NCI-H446 treated with DMSO at 0.1 percent for 48 hours (cell line): ENCODE measurements at places on chromosomes 4 and X.
A peak's percentile ranks its signal among the peaks of the same experiment; 100 is the strongest.

DNA sequence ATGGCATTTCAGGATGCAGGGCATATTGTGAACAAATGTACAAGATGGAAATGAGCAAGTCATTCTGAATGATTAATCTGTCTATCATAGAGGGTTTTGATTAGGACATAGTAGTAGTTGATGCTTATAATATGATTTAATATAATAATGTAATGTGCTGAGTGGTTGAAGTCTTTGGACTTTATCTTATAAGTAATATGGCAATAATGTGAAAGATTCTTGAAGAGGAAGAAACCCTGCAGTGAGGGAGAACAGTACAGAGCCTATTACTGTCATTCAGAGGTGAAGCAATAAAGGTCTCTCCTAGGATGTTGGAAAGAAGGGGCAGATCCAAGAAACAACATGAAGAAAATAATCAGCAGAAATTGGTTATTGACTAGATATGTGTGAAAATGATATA, 16.6 kb downstream of the NFKB1 start:
- no peak for DNase-seq

- DNase-seq = peak; percentile 34
Observed at GRCh38 chr4:22515888-22516541, at the start of gene ADGRA3. TSS of gene ADGRA3 (minus strand) at chr4:22516066. CDS start at chr4:22515784, 282 bp downstream.

DNA sequence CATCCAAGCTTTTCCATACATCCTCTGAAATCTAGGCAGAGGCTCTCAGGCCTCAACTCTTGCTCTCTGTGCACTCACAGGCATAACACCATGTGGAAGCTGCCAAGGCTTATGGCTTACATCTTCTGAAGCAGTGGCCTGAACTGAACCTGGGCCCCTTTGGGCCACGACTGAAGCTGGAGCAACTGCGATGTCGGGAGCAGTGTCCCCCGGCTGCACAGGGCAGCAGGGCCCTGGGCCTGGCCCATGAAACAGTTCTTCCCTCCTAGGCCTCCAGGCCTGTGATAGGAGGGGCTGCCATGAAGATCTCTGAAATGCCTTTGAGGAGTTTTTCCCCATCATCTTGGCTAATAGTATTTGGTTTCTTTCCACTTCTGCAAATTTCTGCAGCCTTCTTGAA, 39.2 kb downstream of the PRRG1 start:
- no peak for DNase-seq

DNA sequence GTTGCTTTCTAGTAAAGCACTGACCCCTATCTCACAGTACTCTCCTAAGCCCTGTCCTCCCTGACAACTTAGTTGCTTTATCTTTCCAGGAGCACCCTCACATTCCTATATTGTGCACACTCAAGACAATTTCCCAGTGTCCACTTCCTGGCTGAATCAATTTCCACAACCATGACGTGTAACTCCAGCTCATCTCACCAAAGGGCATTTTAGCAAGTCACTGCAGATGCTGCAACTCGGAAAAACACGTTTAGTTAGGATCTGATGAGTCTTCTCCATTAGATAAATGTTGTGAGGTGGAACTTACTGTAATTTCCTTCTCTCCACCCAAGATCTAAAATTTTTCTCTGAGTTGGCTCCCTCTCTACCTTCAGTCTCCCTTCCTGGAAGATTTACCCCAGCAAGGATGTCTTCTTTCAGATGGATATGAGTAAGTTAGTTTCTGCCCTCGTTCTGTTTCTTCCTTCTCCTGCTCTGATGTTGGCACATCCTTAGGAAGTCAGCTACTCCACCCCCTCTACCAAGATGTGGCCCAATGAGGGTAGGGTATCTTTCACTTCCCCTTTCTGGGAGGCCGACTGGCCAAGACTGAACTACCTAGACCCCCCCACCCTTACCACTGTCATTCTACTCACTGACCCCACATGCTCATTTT, 28.8 kb upstream of the IL13RA1 start:
- DNase-seq = no peak

GRCh38 chr4:72951628-72952027, 117.9 kb downstream of the COX18 start:
- no peak for DNase-seq

GRCh38 chr4:156948738-156949137, 22.9 kb downstream of the PDGFC start:
- DNase-seq = no peak

- DNase-seq = no peak
Observed at GRCh38 chr4:168900080-168900479, 110.0 kb downstream of the CBR4 start.

GRCh38 chr4:61877893-61878292, 677.8 kb downstream of the ADGRL3 start:
- DNase-seq = no peak

- DNase-seq = no peak
Observed at GRCh38 chr4:10260777-10261176, 144.2 kb upstream of the WDR1 start.

GRCh38 chrX:138982365-138982764, 270.8 kb upstream of the FGF13 start:
- no peak for DNase-seq

DNA sequence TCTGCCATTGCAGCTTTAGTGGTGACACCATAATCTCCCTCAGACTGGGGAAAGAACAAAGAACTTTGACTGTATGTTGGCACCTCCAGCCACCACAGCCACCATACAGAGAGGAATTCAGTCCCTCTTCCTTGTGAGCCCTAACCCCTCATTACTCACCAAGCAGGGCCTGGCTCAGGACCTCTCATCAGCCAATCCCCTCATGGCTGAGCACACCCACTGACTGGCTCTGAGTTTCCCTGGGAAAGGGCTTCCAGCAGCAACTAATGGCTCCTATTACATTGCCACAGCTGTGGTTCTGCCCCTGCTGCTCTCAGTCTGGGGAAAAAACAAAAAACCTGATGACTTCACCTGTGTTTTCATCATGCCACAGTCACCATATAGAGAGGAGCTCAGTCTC, 1482.6 kb downstream of the FAM133A start:
- DNase-seq = no peak

DNA sequence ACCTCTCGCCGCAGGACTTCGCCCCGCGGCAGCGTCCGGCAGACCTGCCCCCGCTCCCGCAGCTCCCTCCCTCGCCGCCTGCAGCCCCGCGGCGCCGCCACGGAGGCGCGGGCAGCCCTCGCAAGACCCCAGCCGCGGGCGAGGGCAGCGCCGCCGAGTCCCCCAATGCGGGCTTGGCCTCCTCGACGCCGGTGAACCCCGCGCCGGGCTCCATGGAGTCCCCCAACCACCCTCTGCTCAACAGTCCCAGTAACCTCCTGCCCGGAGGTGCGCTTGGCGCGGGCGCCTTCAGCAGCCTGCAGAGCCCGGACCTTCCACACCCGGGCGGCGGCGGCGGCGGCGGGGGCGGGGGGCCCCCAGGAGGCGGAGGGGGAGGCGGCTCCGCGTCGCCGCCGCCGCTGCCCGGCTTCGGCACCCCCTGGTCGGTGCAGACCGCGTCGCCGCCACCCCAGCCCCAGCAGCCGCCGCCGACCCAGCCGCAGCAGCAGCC, 1.2 kb downstream of the CPEB2 start:
- no peak for DNase-seq

DNA sequence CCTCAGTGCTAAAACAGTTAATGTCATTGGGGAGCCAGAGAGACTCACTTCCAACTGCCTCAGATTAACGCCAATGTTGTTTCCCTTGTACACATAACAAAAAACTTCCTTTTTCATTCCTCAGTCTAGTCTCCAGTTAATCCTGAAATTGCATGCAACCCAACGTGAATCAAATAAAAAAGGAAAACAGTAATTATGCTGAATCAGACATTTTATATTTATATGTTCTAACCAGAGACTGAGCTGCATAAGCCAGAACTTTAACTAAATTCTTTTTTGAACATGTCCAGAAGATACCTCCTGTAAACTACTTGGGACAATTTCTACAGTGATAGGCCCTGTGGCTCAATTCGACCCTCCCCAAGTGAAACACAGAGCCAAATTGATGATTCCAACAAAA, 4.7 kb downstream of the GPC4 start:
- no peak for DNase-seq

DNA sequence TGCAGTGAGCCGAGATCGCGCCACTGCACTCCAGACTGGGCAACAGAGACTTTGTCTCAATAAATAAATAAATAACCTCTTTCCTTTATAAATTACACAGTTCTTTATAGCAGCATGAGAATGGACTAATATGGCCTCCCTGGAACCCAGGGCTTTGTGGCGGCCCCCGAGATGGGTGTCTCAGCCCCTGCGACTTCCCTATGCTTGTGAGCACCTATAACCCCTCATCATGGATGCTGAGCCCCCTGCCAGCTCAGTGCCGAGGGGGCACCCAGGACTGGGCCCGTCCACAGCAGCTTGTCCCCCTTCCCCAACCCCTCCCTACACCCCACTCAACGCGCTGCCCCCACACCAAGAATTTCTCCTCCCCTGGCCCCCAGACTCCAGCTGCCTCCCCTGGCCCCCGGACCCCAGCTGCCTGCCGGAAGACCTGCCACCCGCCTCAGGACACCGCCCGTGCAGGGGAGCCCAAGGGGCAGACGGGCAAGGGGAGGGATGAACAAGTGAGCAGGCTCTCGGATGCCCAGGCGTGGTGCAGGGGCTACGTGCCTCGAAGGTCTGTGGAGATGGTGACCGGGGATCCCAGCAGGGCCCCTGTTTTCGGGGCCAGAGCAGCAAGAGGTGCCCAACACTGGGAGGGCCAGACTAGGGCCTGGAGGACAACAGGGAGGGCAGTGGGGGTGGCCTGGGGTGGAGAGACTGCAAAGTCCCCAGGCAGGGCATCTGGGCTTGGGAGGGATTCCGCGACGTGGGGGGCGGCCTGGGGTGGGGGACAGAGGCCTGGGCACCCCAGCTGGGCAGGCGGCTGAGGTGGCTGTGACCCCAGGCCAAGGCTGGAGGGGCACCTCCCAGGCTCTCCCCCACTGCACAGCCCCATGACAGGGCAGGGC, 74.0 kb downstream of the FAM53A start:
- DNase-seq = no peak

GRCh38 chr4:1060121-1060520, 48.7 kb downstream of the FGFRL1 start:
- no peak for DNase-seq

- no peak for DNase-seq
Observed at GRCh38 chr4:162727232-162727631, 439.5 kb downstream of the NAF1 start.

GRCh38 chrX:7941390-7942042, 14.3 kb upstream of the PNPLA4 start:
- DNase-seq = no peak

DNA sequence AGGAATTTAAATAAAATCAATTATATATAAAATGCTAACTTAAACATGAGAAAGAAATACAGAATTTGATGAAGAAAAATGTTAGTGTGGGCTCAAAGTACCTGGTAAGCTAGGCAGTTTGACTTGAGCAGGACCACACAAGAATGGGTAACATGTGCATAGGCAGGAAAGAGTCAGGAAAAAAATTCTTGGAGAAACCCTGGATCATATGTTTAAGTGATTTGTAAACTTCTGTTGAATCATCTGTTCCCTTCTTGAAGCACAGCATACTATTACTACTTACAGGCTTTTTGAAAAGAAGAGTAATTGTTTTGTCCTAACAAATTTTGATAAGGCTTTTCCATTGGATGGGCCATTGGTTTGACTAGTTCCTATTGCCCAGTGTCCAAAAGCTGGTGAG, 37.5 kb upstream of the FHDC1 start:
- DNase-seq = no peak

DNA sequence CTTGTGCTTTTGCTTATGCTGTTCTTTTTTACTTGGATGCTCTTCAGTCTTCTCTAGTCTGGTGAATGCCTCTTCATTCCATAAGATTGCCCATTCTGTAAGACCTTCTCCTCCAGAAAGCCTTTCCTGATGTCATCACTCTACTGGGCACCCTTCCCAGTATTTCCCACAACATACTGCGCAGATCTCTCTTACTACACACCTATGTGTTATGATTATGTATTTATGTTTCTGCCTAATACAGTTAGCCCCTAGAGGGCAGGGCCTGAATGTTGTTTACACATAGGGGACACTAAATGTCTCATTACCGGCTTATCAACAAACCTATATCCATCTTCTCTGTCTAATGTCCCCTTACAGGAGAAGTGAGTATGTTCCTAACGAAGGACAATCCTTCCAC, 21.1 kb downstream of the AIFM1 start:
- DNase-seq = no peak

- DNase-seq = no peak
Observed at GRCh38 chrX:39667191-39667590, 430.6 kb downstream of the BCOR start.

DNA sequence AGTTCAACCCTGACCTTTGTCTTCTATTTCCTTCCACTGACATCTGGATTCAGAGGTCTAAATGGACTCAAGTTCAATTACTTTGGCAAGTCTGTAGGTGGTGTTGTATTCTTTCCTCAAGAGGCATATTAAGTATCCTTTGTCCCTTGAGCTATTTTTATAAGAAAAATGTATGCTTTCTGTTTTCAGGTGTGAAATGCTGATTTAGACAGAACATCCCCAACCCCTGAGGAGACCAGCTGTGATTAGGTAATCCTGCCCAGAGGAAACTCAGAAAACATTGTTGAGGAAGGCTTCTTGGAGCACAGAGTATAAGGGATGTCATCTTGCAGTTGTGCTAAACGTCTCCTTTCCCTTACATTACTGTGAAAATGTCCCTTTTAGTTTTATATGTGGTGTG, 46.6 kb upstream of the EGFL6 start:
- DNase-seq = no peak

DNA sequence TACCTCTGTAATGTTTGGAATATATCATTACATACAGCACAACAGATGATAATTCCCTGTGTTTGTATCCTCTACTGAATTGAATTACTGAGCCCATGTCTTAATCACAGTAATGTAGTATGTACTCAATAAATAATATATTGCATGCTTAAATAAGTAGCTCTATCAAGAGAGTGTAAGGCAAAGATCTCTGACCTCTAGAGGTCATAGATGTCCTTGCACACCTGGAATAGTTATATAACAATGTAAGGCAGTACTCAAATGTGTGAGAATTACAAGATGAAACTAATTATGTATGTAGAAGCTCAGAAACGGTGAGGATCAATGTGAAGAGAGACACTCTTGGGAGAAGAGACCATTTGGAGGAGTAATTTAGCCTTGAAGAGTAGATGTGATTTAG, 14.3 kb upstream of the GCNA start:
- no peak for DNase-seq

DNA sequence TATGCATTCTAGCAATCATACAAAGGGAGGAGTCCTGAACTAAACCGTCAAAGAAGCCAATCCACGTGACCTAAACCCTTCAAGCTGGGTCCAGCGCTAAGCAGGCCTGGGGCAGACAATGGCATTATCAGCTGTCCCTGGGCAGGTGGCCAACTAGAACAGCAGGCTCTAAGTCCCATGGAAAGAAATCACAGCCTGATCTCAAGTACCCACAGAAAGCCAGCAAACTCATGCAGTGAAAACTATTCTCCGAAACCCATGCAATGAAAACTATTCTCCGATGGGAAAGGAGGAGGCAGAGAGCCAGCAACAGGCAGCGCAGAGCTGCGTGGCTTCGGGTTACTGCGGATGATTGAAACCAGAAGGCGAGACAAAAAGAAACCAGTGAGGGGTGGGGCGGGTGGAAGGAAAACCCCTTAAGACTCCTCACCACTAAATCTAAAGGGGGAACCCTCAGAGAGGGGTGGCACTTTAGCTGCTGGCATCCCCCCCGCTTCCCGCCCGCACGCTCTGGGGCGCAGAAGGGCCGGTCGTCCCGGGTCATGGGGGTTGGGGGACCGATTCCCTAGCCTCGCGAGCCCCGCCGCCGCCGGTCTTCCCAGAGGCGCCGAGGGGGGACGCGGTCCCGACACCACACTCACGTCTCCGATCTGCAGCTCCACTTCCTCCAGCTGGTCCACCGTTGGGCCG, 567 bp downstream of the C4orf46 start:
- peak; percentile 31 for DNase-seq
